ENCODE measurements at places on chromosomes 5 and 9.
A peak's percentile ranks its signal among the peaks of the same experiment; 100 is the strongest.

GRCh38 chr9:16553869-16554540, 316.5 kb downstream of the BNC2 start:
- no peak for DNase-seq

GRCh38 chr5:112546946-112547592, 128.0 kb upstream of the EPB41L4A start:
- no peak for DNase-seq

- no peak for DNase-seq
Observed at GRCh38 chr9:94974154-94974879, 247.8 kb downstream of the AOPEP start.

DNA sequence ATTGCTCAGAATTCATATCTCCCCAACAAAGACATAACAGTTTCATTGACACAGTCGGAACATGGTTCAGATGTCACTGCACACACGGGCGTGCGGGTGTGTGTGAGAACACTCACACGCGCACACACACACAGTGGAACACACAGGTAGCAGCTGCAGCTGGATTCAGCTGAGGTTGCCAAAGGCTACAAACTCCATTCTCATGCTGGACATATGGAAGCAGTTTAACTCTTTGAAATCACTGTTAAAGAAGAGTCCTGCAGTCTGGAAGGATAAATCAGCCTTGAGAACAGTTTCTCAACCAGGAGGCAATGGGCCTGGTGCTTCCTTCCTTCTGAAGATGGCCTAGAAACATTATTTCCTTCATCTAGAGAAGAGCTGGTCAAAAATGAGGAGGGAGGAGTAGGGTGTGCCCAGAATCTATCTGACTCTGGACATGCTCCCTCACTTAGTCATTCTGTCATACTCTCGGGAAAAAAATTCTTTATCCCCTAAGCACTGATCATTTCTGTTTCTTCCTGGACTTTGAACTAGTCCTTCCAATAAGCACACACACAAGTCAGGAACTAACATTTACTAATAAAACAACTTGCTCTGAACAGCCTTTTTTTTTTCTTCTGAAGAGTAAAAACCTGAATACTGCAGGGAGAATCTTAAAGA, 160.6 kb downstream of the ZDHHC21 start:
- peak; percentile 49 for DNase-seq

DNA sequence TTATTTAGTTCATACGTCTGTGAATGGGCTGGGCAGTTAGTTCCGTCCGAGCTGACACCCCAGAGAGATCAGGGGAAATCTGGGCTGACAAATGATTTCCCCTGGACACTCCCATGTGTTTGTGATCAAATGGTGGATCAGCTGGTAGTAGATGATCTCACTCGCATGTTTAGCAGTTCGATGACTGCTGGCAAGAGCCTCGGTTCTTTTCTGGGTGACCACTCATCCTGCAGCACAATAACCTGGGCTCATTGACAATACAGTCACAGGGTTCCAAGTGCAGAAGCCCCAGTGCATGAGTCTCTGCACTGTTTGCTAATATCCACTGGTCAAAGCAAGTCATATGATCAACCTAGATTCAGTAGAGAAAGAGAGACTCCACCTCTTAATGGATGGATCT, 155.9 kb downstream of the NR2F1-AS1 start:
- DNase-seq, result no peak

DNA sequence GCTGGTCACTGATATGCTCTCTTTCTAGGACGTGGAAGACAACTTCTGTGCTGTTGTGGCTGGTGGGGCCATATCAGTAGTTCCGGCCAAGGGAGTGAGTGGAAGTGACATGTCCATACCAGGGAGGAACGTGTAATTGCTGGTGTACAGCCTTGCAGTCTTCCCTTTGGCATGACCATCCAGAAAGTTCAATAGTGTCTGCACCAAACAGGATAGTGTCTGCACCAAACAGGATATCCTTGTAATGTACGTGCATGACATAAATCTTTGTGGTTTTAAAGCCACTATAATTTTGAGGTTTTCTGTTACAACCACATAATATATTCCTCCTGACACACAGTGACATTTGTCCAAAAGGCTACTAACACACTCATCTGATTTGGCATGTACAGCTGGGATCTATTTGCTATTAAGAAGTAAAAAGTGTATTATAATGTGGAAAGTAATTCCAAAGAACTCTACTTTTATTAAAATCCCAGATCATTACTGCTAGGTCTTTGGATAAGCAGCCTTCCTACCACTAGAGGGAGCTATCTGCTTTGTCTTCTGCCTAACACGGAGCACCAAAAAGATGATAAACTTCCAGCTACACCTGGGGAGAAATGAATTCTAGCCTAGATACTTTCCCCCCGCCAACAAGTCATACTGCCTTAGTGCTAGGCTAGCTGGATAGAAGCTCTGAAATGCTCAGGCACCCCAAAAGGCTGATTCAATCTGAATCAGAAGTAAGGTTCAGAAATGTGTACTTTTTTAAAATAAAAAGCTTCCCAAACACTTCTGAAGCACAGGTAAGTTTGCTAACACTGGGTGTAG, 52.7 kb downstream of the RNF145 start:
- DNase-seq, result no peak

- DNase-seq, result no peak
Observed at GRCh38 chr9:38311382-38312270, 80.9 kb upstream of the ALDH1B1 start.

- peak; percentile 18 for DNase-seq
Observed at GRCh38 chr9:106287091-106287631, 575.8 kb upstream of the ZNF462 start.

- no peak for DNase-seq
Observed at GRCh38 chr5:45274241-45274640, 421.9 kb downstream of the HCN1 start.

- DNase-seq, result no peak
Observed at GRCh38 chr5:119329666-119330065, 26.2 kb upstream of the TNFAIP8 start.

DNA sequence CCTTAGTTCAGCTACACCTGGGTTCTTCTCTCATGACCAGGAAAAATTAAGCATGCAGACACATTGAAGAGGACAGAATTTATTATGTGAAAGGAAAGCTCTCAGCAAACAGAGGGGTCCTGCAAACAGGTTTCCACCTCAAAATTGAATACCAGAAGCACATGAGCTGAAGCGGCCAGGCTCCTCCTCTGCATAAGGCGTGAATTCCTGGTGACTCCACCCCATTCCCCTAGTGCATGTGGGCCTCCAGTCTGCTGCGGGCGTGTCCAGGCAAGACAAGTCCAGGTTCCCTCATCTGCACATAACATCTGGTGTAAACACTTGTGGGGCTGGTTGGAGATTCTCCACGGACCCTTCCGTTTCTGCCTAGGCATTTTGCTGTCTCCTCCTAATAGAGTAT, 1156.4 kb downstream of the FOXD4L5 start:
- no peak for DNase-seq

GRCh38 chr9:23979491-23979890, 153.5 kb upstream of the ELAVL2 start:
- DNase-seq, result no peak

GRCh38 chr5:23072179-23072578, 219.0 kb upstream of the CDH12 start:
- DNase-seq, result no peak

GRCh38 chr5:127571314-127572131, 54.1 kb downstream of the PRRC1 start:
- DNase-seq, result no peak

DNA sequence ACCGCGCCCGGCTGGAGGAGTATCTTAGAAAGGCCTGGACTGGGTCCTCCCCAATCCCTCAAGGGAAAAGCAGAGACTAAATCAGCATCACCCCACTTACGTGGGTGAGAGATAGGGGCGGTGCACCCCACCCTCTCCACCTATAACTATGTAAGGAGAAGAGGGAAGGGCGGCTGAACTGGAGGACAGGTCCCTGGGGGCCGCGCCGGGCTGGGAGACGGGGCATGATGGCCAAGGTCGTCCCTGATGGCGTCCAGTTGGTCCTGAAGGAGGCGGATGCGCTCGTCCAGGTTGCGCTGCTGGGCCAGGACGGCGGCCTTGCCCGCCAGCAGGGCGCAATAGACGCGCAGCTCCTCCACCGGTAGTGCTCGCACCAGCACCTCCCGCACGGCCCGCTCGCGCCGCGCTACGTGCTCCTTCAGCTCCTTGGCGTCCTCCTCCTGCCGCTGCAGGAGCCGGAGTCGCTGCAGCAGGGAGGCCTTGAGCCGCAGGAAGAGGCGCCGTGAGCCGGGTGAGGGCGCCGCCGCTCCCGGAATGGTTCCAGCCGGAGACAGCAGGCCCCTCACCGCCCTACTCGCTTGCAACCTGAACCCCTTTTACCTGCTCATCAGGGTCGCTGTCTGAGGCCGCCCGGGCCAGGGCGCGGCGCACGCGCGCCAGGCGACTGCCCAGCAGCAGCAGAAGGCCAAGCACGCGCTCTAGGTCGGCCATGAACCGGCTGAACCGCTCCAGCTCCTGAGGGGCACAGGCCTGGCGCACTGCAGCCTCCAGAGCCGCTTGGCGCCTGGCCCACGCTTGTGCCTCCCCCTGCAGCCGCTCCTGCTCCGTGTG, 7.6 kb downstream of the SHROOM1 start:
- DNase-seq, result peak; percentile 38

- no peak for DNase-seq
Observed at GRCh38 chr9:107438211-107439031, 51.1 kb downstream of the KLF4 start.

DNA sequence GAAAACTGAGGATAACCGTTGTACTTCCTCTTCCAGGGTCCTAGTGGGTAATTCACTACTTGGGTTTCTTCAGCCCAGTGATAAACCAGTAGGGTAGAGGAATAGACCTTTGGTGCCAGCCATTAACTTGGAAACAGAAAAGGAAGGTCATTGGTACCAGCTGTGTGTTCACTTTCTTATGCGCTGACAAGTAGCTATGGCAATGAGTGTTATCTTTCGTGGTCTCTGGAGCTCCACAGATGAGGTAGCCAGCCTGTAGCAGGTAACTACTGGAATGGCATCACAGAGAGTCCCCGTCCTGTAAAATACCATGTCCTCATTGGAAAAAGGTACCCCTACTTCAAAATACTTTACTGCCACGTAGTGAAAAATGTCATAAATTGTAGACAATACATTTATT, 2.3 kb downstream of the UHRF2 start:
- no peak for DNase-seq

GRCh38 chr5:159337016-159337955, 7.0 kb upstream of the IL12B start:
- DNase-seq, result peak; percentile 93

GRCh38 chr5:147484708-147485020, 25.2 kb downstream of the DPYSL3 start:
- no peak for DNase-seq

DNA sequence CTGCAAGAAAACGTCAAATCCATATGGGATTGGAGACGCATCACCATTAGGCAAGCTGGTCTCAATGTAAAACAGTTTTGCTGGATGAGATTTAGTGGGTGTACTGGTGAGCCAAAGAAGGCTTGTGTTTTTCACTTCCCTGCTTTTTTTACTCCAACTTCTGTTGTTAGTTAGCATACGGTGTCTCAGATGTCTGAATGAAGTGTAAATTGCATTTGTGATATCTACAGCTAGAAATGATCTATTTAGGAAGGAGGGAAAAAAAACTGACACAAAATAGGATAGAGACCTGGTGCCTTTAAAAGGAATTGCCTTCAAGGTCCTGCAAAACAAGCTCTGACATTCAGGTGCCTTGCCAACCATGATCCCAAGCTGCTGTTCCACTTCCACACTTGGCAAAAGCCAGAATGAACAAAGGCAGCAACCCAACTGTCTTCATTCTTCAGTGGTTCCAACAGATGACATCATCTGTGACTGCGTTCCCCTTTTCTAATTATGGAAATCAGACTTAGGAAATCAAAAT, 104.2 kb upstream of the RAI14 start:
- no peak for DNase-seq

- DNase-seq, result no peak
Observed at GRCh38 chr5:4442221-4442620, 697.9 kb upstream of the ADAMTS16 start.

- DNase-seq, result no peak
Observed at GRCh38 chr9:136489731-136490130, 6.9 kb upstream of the SEC16A start.

GRCh38 chr9:132210472-132211145, 48.8 kb downstream of the NTNG2 start:
- peak; percentile 75 for DNase-seq

GRCh38 chr5:73694089-73694488, 68.1 kb downstream of the ARHGEF28 start:
- no peak for DNase-seq

- no peak for DNase-seq
Observed at GRCh38 chr9:129221233-129221632, 43.2 kb upstream of the IER5L start.

GRCh38 chr9:70407081-70407503, 7.4 kb downstream of the KLF9 start:
- DNase-seq, result peak; percentile 66

DNA sequence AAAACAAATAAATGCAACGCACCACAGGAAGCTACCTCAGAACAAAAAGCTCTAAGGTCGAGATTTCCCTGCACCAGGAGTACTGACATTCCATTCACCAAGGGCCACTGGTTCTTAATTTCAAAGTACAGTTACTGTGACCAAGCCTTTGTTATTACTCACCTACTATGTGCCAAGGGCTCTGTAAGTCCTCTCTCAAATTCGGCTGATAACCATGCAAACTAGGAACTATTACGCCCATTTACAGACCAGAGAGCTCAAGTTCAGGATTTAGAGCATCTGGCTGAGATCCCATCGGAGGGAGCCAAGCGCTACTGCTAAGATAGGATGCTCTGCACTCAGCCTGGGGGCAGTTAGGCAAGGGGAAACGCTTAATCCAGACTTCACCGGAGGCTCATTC, 5.6 kb downstream of the MYO10 start:
- DNase-seq, result no peak

DNA sequence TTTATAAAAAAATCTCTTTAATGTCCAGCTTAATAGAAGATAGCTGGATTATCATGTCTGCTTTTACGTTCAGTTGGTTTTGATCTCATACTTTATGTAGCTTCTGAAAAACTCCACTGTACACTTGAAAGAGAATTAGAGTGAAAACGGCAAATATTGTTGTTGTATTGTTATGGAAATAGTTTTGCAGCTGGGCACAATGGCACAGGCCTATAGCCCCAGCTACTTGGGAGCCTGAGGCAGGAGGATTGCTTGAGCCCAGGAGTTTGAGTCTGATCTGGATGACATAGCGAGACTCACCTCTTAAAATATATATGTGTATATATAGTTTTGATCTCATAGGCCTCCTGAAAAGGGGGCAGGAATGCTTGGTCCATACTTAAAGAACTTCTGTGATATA, 67.4 kb upstream of the PRRC1 start:
- no peak for DNase-seq

All from foreskin keratinocyte (primary cell).